ENCODE measurements at places on chromosomes 6 and 20.

GRCh38 chr6:151288712-151289398 lies 49.1 kb downstream of the AKAP12 start:
- DNase-seq = no peak

GRCh38 chr20:37912874-37913273 lies 9.9 kb downstream of the VSTM2L start:
- no peak for DNase-seq

DNA sequence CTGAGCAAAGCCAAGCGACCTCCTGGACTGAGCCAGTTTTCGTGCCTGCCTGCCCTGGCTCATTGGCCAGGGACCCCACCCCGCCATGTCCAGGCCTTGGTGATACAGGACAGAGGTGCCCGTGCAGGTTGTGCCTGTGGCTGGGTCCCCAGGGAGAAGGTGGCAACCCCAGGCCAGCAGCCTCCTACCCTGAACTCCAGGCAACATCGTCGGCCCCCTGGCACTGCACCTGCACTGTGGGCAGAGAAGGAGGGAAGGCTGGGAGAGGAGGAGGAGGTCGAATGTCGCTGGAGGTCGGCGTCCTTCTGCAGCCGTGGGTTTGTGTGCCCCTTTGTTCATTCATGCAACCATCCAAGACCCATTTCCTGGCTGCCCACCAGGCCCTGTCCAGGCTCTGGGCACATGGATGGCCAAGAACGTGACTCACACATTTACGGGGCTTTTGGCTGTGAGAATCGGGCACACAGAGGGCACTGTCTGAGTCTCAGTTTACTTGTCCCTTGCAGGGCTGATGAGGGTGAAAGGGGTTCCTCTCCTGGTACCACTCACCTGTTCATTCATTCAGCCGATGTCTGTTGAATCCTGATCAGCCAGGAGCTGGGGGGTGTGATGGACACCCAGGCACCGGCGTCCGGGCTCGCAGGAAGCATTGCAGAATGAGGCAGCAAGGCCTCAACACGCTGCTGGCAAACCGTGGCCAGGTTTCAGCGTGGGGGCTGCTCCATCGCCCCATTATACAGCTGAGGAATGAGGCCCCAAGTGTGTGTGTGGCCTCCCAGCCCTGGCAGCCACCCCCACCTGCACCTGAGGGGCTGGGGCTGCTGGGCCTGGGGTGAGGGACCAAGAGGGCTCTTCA lies 2.3 kb upstream of the RBBP8NL start:
- no peak for DNase-seq

GRCh38 chr6:128518434-128519131 lies 1.8 kb downstream of the PTPRK start:
- DNase-seq = no peak

DNA sequence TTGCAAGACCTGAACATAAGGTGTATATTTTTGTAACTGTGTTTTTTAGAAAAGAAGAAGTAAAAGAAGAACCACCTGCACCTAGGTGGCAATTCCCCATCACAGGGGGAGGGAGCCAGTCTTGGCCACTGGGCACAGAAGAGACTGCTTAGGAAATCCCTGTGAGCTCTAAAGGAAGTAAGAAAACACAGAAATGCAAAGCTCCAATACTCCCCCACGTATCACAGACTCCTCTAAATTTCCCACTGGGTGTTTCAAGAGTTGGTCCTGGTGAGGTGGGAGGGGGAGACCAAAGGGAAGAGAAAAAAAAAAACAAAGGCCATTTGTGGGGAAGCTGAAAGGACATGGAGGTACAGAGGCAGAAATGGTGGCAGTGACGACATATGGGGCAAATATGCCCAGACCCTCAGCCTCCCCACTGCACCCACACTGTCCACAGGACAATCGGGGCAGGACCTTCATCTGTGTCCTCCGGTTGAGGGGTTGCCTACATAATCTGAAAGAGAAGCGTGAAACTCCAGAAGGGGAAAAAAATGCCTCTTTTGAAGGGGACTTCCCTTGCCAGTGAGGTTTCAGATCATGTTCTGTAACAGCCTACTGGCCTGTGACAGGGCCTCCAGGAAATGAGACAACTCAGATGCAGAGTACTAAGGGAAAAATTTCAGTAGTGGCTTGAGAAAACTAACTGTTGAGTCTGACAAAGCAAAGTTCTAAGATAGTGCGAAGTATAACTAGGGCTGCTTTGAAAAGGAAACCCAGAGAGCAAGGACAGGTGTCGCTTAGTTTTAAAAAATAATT lies 226.2 kb upstream of the MARCKS start:
- no peak for DNase-seq

- DNase-seq = no peak
Observed at GRCh38 chr6:49782725-49783124, 4.4 kb downstream of the PGK2 start.

DNA sequence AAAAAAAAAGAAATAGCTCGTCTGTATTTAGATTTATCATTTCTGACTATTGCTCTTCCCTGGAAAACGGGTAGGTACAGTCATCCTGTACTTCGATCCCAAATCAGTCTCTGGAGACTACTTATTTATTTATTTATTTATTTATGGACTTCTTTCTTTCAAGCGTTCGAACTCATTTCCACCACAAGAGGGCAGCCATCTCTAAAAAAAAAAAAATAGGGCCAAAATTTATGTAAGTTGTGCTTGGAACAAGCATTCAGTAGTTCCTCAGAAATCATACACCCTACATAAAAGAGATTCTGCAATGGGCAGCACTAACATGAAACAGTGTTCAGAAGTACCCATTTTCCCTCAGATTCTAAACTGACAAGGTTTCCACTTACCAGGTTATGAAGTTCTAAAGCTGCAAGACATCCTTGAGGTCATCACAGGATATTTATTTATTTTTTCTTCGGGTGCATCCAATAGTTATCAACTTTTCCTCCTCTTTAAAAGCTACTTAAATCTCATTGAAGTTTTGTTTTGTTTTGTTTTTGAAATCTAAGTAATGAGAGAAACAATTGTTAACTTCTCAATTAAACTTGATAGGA lies 1.9 kb upstream of the BMP2 start:
- no peak for DNase-seq

- no peak for DNase-seq
Observed at GRCh38 chr6:129603741-129604140, 106.2 kb downstream of the ARHGAP18 start.

DNA sequence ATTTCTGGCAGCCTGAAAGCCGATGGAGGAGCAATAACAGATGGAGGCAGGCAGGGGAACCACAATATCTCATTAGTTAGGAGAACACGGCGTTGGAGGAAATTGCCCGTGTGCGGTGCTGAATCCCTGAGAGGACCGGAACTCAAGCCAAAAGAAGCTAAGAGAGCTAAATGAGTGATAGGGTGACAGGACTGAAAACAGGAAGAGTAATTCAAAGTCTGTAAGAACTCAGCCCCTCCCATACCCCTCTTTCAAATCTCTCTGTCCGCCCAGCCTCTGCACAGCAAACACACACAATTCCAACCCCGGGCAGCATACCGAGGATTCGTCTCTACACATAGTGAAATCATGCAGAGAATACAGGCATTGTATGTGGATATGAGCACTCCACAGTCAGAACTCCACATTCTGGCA lies 2.6 kb upstream of the IPCEF1 start:
- no peak for DNase-seq

DNA sequence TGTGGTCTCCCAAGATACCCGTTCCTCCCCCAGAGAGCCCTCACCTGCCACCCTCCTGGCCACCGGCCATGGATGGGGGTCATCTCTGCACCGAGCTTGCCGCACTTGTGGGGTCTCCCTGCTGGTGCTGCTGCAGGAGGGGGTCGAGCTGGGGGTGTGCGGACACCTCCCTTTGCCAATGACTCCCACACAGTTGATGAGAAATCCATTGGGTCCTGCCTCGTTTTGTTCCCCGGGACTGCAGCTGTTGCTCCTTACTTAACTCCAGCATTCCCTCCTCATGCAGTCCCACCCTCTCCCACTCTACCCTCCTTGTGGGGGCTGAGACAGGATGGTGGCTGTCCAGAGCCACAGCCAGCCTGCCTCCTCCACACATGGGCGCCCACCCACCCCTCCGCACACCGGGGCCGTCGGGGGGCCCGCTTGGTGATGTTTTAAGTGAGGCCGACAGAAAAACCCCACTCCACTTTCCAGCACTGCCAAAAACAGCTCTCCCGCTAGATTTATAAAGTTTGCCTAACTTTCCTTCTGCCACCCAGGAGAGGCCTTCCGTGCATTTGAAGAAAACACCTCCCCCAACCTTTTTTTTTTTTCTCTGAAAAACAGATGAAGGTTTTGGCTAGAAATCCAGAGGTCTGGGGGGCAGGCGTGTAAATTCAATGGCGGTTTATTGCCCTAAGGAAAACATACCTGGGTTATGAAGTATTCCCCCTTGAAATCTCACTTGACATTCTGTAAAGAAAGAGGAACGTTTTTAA lies 53.5 kb upstream of the APCDD1L start:
- no peak for DNase-seq

- DNase-seq = no peak
Observed at GRCh38 chr20:32906200-32906599, 47.5 kb downstream of the EFCAB8 start.

GRCh38 chr6:29142309-29142708 lies 28.4 kb upstream of the OR2J2 start:
- no peak for DNase-seq

DNA sequence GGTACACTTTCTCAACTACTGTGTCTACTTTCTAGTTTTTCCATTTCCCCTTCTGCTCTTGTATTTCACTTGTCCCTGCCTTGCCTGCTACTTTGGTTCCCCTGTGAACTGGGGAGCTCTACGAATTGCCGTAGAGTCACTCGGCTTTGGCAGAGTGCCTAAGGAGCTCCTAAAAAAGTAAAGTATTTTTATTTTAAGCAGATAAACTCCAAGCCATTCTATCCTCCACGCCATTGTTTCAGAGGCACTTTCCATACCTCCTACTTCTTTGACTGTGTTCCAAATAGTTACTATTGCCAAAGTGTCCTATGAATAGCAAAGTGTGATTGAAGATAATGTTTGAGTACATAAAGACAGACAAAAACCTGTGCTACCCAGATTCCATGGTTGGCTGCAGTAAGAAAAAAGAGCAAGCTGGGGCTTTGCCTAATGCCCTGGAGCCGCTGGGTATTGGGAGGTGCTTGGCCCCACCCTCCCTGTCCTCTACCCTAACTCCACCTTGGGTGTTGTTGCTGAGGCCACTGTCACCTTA lies 5.1 kb upstream of the MBOAT1 start:
- peak; percentile 32 for DNase-seq

- DNase-seq = no peak
Observed at GRCh38 chr6:36122495-36123269, 7.6 kb upstream of the MAPK13 start.

- no peak for DNase-seq
Observed at GRCh38 chr20:16520154-16520553, 53.1 kb downstream of the KIF16B start.

GRCh38 chr6:83226517-83226916 lies 33.4 kb downstream of the RWDD2A start:
- no peak for DNase-seq

DNA sequence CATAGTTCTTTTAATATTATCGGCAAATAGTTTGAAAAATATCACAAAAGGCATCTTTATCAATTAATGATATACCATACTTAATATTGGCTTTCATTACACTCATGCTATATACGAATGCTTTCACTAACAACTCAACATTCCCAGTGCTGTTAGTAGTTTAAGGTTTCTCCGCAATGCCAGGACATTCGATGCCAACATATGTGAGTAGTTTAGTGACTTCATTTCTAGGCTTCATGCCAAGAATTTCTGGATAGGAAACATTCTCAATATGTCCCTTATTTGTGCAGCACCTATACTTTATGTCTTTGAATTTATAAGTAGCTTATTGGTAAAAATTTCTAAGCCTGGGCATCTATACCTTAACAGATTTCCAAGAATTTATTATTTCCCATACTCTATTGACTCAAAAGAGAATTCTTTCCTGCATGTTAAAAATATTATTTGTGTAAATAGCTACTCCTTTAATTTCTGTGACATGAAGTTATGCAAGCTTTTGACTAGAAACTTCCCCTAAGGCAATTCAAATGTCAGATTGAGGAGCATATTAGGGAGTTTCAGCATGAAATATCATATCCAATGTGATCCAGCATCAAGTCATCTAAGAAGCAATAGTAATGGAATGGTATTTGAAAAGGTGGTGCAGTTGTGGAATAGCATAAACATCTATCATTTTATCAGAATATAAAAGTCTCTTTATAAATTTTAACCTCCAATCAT lies 236.0 kb upstream of the STXBP5 start:
- DNase-seq = no peak

GRCh38 chr20:45685896-45686295 lies 15.9 kb upstream of the WFDC11 start:
- no peak for DNase-seq

DNA sequence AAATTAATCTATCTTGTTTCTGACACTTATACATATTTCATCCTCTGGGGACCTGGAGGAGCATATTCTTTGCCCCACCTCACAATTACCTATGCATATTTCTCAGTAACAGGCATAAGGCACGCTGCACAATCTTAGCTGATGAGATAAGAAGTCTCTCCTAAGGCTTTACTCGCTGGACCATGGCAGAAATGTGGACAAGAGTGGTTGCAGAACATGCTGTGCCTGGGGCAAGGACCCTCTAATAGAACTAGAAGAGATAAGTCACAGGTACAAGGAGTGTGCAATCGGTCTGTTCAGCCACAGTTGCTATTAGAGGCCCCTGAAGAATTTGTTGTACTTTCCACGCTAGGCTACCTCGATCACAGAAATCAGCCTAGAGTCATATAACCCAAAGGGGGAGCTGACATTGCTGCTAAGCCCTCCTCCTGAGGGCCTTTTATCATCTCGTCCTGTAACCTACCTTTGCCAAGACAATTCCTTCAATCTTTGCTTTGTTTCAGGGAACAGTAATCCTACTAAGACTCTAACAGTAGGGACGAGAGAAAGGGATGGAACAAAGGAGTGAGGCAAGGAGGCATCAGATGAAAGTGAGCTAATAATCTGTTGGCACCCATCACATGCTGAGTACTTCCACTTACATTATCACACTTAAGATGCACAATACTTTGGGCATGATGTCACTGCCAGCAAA lies 16.1 kb upstream of the DEFB129 start:
- no peak for DNase-seq

GRCh38 chr20:16107172-16107870 lies 465.9 kb downstream of the KIF16B start:
- DNase-seq = no peak

DNA sequence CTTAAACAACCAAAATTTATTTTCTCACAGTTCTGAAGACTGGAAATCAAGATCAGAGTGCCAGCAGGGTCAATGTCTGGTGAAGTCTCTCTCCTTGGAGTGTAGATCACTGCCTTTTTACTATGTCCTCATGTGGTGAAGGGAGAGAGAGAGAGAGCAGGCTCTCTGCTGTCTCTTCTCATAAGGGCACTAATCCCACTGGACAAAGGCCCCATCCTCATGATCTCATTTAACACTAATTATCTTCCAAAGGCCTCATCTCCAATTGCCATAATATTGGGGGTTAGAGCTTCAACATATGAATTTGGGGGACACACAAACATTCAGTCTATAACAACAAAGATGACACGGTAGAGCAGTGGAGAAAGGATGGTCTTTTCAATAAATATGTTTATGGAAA lies 27.4 kb downstream of the SOBP start:
- no peak for DNase-seq
